ENCODE measurements at places on chromosomes 4 and X. TPM values are rescaled to one million over a fixed set of nuclear protein-coding genes. Genes with fewer than 3 reads are reported as not detected.

- no peak overlapping the region for H3K4me3 ChIP-seq
- H3K27ac ChIP-seq: peak overlapping the region; percentile 56
- DNase-seq: peak; percentile 77
- H3K4me1 ChIP-seq: peaks cover 2% of the 10 kb centered on the region
- H3K36me3 ChIP-seq: no peaks in the 10 kb centered on the region
- H3K27me3 ChIP-seq: no peaks in the 10 kb centered on the region
Measured at GRCh38 chrX:48045410-48046311, 25.8 kb downstream of the ZNF630 start.

GRCh38 chrX:20265221-20265725 lies 1.4 kb downstream of the RPS6KA3 start:
- no peaks in the 10 kb centered on the region for H3K4me1 ChIP-seq
- H3K36me3 ChIP-seq: no peaks in the 10 kb centered on the region
- DNase-seq: peak; percentile 89

GRCh38 chrX:39133971-39134370 lies 332.7 kb downstream of the MID1IP1 start:
- no peak overlapping the region for H3K4me3 ChIP-seq
- H3K27ac ChIP-seq: no peak overlapping the region
- peaks cover 6% of the 10 kb centered on the region for H3K27me3 ChIP-seq

GRCh38 chr4:2831611-2832308 lies 11.9 kb upstream of the ADD1 start:
- H3K4me1 ChIP-seq: no peaks in the 10 kb centered on the region
- H3K36me3 ChIP-seq: peaks cover 77% of the 10 kb centered on the region
- DNase-seq: no peak
- no peaks in the 10 kb centered on the region for H3K27me3 ChIP-seq

- peaks cover 2% of the 10 kb centered on the region for H3K4me1 ChIP-seq
- peak; percentile 56 for DNase-seq
- H3K4me3 ChIP-seq: no peak overlapping the region
- peaks cover 6% of the 10 kb centered on the region for H3K27me3 ChIP-seq
- no peaks in the 10 kb centered on the region for H3K36me3 ChIP-seq
- no peak overlapping the region for H3K27ac ChIP-seq
Measured at GRCh38 chr4:24922416-24922815, 9.6 kb upstream of the CCDC149 start.

GRCh38 chr4:145904413-145905177 lies 34.0 kb downstream of the ZNF827 start:
- no peak overlapping the region for H3K27ac ChIP-seq
- H3K36me3 ChIP-seq: peaks cover 11% of the 10 kb centered on the region
- DNase-seq: peak; percentile 8

DNA sequence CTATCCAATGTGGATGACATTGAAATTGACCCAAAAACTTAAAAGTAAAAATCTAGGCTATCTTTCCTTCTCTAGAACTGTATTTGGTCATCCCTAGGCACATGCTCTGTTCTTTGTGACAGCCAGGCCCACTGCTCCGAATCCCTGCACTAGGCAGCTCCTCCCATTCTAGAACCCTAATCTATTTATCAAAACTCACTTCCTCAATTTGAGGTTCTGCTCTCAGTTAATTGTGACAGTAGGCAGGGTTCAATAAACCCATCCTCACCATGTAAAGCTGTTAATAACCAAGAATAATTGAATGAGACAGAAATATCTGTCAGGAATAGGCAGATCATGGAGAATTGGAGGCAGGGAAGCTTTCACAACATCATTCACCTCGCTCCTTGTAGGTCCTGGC lies 51.9 kb upstream of the IRF2 start:
- H3K4me3 ChIP-seq: no peak overlapping the region
- no peaks in the 10 kb centered on the region for H3K36me3 ChIP-seq

- H3K4me1 ChIP-seq: peaks cover 15% of the 10 kb centered on the region
- no peak overlapping the region for H3K27ac ChIP-seq
- no peaks in the 10 kb centered on the region for H3K36me3 ChIP-seq
- H3K4me3 ChIP-seq: no peak overlapping the region
- no peak for DNase-seq
Measured at GRCh38 chr4:119046263-119046662, 89.4 kb upstream of the MYOZ2 start.

DNA sequence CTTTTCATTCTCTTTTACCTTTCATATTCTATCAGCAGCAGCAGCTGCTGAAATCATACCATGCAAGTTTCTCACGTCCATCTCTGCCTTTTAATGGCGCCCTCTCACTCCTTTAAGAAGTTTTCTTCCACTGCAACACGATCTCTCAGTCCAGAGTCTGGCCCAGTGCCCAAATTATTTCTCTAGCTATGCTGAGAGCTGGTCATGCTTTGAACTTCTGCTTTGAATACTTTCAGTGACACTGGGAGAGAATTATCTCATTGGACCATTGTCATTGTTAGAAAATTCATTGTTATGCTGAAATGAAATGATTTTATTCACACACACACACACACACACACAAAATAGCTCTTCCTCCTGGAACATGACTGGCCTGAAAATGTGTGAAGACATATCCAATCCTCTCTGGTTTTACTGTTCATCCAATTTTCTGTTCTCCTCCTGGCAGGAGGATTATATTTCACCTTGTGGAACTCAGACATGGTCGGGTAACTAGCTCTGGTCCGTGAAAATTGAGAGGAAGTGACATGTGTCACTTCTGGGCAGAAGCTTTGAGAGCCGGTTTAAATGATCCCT lies 1.3 kb upstream of the PDHA1 start:
- H3K27me3 ChIP-seq: no peaks in the 10 kb centered on the region
- H3K4me3 ChIP-seq: no peak overlapping the region
- no peak overlapping the region for H3K27ac ChIP-seq

GRCh38 chr4:101008503-101008902 lies 338.8 kb downstream of the PPP3CA start:
- no peak overlapping the region for H3K27ac ChIP-seq
- no peaks in the 10 kb centered on the region for H3K36me3 ChIP-seq
- no peak for DNase-seq
- H3K4me1 ChIP-seq: no peaks in the 10 kb centered on the region

DNA sequence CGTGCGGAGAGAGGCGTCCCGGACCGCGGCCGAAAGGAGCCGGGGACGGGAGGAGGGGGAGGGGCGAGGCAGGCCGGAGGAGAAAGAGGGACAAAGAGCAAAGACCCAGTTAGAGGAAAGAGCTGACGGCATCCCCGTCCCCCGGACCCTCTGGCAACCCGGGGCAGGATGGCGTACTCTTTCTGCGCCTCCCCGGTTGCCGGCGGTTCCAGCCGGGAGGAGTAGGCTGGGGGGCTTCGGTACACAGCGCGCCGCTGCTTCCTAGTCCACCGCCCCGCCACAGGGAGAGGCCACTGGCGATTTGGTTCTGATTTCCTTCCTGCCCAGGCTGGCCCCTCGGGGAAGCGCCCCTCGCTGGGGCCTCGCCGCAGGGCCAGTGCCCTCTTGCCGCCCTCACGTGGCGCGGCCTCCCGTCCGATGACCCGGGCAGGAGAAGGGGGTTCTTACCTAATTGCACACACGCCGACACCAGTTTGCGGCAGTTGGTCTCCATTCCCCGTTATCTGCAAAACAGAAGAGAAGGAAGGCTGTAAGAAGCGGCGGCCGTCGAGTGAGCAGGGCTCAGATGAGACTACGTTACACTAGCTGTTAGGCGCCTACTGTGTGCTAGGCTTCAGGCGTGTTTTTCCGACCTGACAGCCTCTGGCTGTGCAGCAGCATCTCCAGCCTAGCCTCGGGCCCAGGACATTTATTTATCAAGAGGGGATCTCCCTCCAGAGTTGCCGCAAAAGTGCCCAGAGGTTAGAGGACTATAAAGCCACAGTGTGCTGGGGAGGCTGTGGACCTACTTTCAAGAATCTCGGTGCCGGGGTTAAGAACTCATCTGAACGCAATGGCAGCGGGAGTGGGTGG lies 9.9 kb upstream of the PITX2 start:
- no peak overlapping the region for H3K4me3 ChIP-seq
- peaks cover 4% of the 10 kb centered on the region for H3K4me1 ChIP-seq
- H3K27me3 ChIP-seq: peaks cover 81% of the 10 kb centered on the region
- no peaks in the 10 kb centered on the region for H3K36me3 ChIP-seq
- H3K27ac ChIP-seq: no peak overlapping the region
- no peak for DNase-seq

DNA sequence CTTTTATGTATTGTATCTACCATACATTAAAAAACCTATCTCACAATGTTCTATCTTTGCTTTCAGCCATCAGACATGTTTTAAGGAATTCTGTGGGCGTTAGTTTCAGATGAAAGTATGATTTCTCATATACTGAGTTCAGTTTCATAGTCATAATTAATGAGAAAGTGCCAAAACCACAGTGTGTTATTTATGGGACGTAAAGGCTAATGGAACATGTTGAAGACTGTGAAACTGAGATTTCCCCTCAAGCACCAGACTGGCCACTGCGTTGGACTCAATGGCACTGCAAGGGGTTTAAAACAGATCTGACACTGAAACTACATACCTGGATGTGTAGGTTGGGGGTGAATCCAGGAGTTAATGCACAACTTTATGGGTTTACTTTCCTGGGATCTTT lies 32.0 kb downstream of the F8 start:
- H3K36me3 ChIP-seq: no peaks in the 10 kb centered on the region
- H3K4me3 ChIP-seq: no peak overlapping the region
- H3K4me1 ChIP-seq: no peaks in the 10 kb centered on the region
- H3K27me3 ChIP-seq: no peaks in the 10 kb centered on the region
- no peak overlapping the region for H3K27ac ChIP-seq
- DNase-seq: no peak

- H3K27ac ChIP-seq: no peak overlapping the region
- no peak for DNase-seq
- peak overlapping the region; percentile 81 for H3K4me3 ChIP-seq
- no peaks in the 10 kb centered on the region for H3K36me3 ChIP-seq
Measured at GRCh38 chr4:6909970-6910339, 329 bp downstream of the TBC1D14 start.

- H3K27me3 ChIP-seq: peaks cover 2% of the 10 kb centered on the region
- no peaks in the 10 kb centered on the region for H3K36me3 ChIP-seq
- no peak overlapping the region for H3K27ac ChIP-seq
- no peak overlapping the region for H3K4me3 ChIP-seq
- H3K4me1 ChIP-seq: peaks cover 6% of the 10 kb centered on the region
- DNase-seq: peak; percentile 18
Measured at GRCh38 chrX:115367951-115368350, 78.4 kb downstream of the LUZP4 start.

SMIM31 gene
- not detected for total RNA-seq

ALAS2 gene
- not detected for total RNA-seq

ELF4 gene
- 10.9 TPM for total RNA-seq

DTHD1 gene
- not detected for total RNA-seq

NLGN4X gene
- total RNA-seq: not detected

GRIA2 gene
- total RNA-seq: not detected

SHROOM4 gene
- total RNA-seq: 2.2 TPM

SMIM14 gene
- 30.8 TPM for total RNA-seq

ZNF518B gene
- 56.8 TPM for total RNA-seq

All from IMR-90 (cell line).